Ascending aorta (tissue), 2 donors: ENCODE measurements at places on chromosomes 2 and 18.

- no peak for DNase-seq
Observed at GRCh38 chr18:27605107-27605834, 420.2 kb upstream of the CHST9 start.

DNA sequence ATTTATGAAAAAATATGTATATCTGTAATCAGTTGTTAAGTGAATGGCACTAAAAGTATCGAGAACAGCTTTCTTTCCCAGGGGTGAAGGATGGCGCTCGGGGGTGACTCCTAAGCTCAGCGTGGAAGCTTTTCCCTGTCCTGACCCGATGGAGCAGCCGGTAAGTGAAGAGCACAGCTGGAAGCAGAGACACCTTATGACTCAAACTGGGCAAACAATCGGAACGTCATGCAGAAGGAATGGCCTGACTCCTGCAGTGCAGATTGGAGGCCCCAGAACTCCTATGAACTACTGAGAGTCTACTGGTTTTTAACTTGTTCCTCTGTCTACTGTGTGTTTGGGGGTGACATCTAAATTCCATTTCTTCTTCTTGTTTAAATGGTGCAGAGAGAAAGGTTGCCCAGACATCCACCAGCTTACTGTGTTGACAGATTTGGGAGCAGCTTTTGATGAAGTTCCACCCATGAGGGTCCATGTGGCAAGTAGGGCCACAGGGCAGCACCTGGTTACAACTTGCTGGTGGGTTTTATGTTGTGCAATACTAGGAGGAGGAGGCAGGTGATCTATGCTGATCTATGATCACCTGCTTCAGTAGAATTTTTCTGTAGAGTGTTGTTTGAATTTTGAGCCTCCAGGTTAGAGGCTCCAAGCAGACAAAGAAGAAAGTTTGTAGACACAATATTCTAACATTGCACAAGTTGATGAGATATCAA is 52.8 kb upstream of the TMEM182 start:
- no peak for DNase-seq

DNA sequence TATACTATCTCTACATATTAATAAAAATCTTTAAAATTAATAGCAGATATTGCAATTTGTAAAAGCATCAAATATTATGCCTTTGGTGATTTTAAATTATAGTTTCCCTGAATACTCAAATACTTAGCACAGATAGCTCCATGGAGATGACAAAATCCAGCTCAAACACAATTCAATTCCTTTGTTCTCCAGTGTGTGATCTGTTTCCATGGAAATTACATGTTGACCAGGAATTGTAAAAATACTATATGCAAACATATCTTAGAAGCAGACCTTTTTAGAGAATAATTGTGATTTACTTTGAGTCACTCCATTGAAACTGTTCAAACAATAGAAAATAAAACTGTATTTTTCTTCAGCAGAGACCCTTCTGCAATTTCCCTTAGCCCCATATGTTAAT is 68.3 kb downstream of the FAM161A start:
- DNase-seq, result no peak

GRCh38 chr2:74471332-74472065 is 981 bp downstream of the MRPL53 start:
- no peak for DNase-seq

DNA sequence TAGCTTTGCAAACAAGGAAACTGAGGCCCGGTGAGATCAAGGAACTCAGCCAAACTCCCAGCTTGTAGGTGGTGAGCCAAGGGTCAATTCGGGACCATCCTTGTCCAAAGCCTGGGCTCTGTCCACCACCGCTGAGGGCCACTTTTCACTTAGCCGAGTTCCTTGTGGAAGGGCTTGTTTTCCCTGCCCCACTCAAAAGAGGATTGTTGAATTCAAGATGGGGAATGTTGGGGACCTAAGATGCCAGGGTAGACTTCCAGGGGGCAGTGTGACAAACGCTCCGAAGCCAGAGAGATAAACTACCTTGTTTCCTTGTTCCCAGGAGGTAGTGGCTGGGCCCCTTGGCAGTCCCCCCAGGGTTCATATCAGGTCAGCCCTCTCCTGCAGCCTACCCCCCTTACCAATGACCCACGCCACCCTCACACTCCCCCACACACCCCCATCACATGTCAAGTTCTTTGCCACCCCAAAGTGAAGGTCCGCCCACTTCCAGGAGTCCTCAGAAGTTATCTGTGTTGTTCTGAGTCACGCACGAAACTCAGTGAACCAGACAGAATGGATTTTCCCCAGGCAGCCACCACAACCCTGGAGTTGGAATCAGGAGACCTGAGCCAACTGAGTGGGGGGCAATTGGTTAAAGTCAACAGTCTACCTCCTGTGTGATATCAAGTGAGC is 10.3 kb upstream of the ATOH8 start:
- DNase-seq, result peak; percentile 82

GRCh38 chr18:67241299-67241698 is 275.2 kb downstream of the DSEL start:
- DNase-seq, result no peak

DNA sequence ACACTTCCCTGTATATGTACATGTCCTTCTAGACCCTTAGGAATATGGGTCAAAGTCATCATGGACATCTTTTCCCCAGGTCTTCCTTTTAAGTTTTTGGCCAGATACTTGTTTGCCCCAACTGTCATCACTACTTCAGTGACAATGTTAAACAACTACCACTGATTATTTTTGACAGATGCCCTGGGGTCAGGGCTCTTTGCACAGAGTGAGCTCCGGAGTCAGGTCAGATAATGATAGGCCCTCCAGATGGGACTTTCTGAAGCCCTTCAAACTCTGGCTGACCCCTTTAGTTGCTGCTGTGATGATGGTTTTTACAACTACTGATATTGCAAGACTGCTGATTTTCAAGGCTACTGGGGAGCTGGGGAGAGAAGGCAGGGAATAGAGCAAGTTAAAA is 449.4 kb upstream of the HS6ST1 start:
- DNase-seq, result no peak

GRCh38 chr2:194363878-194364277 is 1293.1 kb upstream of the SLC39A10 start:
- DNase-seq, result no peak

DNA sequence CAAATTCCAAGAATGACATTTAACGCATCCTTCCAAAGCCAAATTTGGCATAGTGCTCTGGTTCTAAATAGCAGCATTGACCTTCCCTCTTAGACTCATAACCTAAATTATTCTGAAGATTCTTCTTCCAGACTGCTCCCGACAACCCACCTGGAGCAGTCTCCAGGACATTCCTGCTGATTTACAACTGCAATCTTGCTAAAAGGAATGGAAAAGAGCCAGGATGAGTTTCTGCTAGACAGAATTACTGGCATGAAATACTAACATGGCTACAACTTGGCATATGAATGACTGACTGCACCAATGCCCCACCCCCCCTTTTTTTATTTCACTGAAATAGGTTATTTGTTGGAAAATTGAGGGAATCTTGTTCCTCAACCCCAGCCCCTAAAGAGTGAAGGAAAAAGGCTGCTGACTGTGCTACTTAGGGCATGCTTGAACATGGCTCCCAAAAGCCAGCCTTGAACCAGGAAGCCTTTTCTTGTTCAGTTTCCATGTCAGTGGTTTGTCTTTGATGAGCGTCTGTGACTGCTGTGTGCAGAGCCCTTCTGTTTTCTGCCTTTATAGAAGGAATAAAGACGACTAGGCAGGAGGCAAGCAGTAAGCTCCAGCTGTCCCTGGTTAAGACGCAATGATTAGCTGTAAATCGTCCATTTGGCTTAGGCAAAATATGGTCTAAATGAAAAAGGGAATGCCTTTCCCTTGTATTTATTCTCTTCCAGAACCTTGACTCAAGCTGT is 47.4 kb upstream of the ITGB6 start:
- no peak for DNase-seq

- DNase-seq, result no peak
Observed at GRCh38 chr2:3730646-3731045, 27.3 kb downstream of the DCDC2C start.

DNA sequence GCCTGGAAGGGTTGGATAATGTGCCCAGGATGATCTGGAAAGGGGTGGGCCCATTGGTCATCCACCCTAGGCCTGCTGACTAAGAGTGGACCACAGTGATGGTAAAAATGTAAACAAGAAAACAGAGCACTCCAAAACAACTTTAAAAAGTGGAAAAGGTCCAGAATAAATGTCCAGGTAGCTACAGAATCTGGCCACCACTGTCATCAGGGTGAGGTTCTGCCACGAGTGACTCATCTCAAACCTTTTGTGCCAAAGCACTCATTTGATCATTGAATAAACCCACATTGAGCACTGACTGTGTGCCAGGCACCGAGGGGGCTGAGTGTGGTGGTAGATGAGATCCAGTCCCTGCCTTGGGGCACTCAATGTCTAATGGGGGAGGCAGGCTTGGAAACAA is 64.9 kb downstream of the EMX1 start:
- no peak for DNase-seq

DNA sequence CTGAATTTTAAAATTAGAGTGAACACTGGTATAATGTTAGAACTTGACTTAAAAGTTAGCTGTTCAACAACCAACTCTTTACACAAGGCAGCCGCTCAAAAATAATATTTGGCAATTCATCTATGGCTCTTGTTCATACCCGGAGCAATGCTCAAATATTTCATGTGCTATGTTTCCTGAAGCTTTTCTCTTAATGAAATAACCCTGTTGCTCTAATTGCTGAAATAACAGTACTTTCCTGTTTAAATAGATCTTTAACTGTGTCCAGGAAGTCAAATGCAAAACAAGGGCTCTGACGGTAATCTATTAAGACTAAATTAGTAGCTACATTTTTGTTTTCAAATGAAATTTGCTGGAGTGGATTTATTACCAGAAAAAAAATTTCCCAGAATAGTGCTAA is 33.7 kb downstream of the RFTN2 start:
- DNase-seq, result no peak

DNA sequence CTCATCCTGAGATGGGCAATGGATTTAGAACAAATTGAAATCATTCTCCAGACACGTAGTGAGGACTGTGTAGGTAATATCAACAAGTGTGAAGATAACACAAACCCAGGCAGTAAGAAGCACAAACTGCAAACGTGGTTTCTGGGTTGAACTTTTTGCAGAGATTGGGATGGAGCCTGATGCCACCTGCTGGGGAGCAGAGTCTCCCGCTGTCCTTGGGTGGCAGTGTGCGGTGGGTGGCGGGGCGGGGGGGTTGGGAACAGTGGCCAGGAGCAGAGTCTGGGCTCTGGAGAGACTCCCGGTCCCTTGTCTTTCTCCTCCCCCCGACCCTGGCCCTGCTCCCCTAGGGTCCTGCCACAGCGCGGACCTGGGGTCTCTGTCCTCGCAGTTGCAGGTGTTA is 19.5 kb downstream of the TRAF3IP1 start:
- DNase-seq, result no peak

DNA sequence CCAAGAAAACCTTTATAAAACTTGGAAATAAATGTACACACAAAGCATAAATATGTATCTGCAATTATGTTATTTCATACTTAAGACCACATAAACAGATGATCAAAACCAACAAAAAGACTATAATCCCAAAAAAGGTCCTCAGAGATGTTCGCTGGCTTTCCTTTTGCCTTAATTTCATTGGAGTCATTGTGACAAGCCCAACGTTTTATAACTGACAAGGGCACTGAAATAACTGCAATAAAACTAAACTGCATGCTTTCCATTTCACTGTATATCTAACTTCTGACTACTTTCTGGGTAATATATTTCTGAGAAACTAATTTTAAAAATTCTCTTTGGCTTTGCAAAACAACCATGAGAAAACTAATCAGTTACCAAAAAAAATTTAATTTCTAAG is 56.5 kb downstream of the REV1 start:
- no peak for DNase-seq

GRCh38 chr2:127679680-127680361 is 4.5 kb upstream of the LIMS2 start:
- no peak for DNase-seq

DNA sequence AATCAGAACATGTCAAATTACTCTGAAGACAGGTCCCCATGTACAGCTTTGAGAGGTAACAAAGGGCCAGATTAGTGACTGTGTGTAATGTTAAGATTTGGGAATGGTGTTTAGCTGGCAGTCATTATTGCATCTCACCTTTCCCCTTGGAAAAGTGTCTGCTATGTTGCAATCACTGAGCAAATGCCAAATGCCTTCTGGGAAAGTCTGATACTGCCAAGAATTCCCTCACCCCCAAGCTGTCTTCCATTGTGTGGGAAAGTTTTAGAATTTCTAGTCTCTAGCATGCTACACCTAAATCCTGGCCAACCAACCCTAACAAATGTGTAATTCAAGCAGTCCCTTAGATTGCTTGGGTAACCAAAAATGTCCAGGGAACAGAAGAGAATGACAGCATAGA is 13.6 kb upstream of the PELI1 start:
- no peak for DNase-seq

GRCh38 chr18:45127405-45127804 is 446.7 kb downstream of the SETBP1 start:
- no peak for DNase-seq

GRCh38 chr2:2188344-2188920 is 142.6 kb downstream of the MYT1L start:
- DNase-seq, result no peak

DNA sequence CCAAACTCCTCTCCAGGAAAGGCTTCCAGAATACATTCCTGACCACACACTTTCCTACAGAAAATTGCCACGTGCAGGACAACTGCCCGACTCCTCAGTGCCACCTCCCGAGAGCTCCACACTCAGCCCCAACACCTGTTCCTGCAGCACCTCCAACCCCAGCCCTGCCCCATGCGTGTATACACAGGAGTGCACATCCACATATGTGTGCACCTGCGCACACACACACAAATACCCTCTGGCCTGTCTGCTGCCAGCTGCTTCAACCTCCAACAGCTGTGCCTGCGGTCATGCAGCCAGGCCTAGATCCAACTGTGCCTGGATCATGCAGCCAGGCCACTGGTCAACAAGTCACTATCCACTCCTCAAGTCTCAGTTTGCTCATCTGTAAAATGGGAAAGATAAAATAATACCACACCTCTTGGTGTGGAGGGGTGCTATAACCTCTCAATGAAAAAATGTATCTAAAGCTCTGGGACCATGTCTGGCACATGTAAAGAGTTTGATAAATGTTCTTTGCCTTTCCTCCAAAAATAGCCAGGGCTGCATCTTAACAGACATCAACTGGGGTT is 152.1 kb upstream of the ID2 start:
- DNase-seq, result no peak
